A549 treated with AZD2906 at 1 μM for 4 hours (cell line): ENCODE measurements at places on chromosomes 7 and 10. TPM values are rescaled to one million over a fixed set of nuclear protein-coding genes. Genes with fewer than 3 reads are reported as not detected.

TRPV5 gene
- not detected in 5 replicates for total RNA-seq

NRCAM gene
- 82.7 to 120 TPM (median 103 TPM) in 5 replicates for total RNA-seq

CRHR2 gene
- total RNA-seq = 0.02 to 0.08 TPM in 2 of 5 replicates, not detected in the others

NKX6-2 gene
- total RNA-seq = 0.33 to 0.91 TPM (median 0.67 TPM) in 5 replicates

TRIM50 gene
- total RNA-seq = not detected in 5 replicates
